Memory B cell (primary cell): ENCODE measurements at places on chromosomes 4 and X.

GRCh38 chr4:13985837-13986236 lies 358.3 kb upstream of the BOD1L1 start:
- no peak for DNase-seq

DNA sequence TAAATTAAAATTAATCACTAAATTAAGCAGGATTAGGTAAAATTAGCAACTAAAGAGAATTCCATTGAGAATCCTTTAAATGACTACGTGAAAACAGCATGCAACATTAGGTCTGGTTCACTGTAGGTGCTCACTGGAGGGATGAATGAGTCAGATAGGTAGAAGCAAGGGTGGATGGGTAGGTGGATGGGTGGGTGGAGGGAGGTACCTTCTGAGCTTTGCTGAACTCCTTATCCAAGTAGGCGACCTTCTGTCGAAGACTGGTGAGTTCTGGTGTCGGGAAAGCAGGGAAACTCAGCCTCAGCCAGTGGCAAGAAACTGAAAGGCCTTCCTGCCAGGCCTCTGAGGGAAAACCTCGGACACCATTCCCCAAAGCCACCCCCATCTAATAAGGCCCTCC lies 3.0 kb downstream of the GRIPAP1 start:
- DNase-seq, result no peak

GRCh38 chr4:53490965-53491622 lies 100.2 kb downstream of the LNX1 start:
- DNase-seq, result no peak

DNA sequence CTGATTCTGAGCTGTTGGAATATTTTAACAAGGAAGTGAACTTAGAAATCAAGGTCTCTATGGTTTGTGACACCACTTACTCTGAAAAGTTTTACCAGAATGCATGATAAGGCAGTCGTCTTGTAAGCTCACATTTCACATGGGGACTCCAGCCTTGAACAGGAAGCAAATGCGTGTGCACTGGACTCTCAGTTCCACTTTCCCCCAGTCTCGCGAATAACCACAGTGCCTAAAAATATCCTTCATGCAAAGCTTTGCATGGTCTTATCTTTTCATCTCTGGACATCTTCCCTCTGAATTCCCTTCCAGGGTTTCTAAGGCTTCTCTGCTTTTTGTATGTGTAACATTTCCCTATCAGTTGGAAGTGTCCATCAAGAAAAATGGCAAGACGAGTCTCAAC lies 581.8 kb downstream of the NLGN4X start:
- DNase-seq, result peak; percentile 11

GRCh38 chr4:100386270-100386669 lies 131.6 kb downstream of the EMCN start:
- no peak for DNase-seq

DNA sequence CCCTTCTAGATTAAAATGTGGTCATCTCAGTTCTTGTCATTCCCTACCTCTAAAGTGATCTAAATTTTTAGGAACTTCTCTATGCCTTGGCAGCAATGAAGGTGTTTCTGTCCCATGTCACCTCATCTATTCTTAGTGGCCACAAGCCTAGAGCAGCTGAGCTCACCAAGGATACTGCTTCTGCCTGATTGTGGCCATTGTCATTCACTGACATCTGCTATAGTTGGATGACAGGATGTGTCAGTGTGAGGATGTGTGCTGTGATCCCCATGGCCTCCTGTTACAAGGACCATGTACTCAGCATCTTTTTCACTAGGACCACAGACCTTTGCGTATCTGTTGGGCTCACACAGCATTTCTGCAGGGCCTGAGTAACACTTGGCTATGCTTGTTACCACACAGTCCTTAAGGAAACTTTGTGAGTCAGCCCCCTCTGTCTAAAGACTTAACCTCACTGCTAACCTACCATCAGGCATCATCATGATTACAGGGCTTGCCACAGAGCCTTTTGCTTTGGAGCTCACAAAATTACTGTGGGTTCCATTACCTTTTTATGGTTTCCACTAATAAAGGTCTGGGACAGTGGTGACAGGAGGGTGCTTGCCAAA lies 421.0 kb downstream of the ADAM29 start:
- no peak for DNase-seq
